ENCODE measurements at places on chromosomes 13 and 19.

DNA sequence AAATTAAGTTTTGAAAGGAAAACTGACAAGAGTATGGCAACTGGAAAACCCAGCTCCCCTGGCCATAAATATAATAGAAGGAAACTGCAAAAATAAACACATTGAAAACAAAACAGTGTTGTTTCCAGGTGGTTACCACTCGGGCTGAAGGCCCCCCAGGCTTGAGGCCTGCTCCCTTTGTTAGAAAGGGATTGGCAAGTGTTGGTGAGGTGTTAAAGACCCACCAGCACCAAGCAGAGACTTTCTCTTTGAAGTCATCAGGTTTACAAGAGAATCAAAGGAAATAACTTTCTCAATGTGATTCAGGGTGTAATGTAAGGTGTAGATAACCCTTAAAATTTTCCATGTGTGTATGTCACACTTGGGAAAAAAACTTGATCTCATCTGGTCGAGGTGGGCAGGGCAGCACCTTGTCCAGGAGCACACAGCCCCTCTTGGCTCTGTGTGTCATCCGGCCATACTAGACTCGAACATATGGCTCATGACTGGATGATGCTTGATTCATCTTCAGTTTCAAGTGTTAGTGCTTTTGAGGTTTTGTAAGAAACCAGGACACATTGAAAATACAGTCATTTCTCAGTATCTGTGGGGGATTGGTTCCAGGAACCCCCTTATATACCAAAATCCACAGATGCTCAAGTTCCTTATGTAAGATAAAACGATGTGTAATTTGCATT is 7.8 kb downstream of the ACTN4 start:
- H3K4me3 ChIP-seq = no peak overlapping the region
- H3K27me3 ChIP-seq = no peaks in the 10 kb centered on the region
- no peak overlapping the region for H3K27ac ChIP-seq
- DNase-seq = no peak
- peaks cover 67% of the 10 kb centered on the region for H3K36me3 ChIP-seq

DNA sequence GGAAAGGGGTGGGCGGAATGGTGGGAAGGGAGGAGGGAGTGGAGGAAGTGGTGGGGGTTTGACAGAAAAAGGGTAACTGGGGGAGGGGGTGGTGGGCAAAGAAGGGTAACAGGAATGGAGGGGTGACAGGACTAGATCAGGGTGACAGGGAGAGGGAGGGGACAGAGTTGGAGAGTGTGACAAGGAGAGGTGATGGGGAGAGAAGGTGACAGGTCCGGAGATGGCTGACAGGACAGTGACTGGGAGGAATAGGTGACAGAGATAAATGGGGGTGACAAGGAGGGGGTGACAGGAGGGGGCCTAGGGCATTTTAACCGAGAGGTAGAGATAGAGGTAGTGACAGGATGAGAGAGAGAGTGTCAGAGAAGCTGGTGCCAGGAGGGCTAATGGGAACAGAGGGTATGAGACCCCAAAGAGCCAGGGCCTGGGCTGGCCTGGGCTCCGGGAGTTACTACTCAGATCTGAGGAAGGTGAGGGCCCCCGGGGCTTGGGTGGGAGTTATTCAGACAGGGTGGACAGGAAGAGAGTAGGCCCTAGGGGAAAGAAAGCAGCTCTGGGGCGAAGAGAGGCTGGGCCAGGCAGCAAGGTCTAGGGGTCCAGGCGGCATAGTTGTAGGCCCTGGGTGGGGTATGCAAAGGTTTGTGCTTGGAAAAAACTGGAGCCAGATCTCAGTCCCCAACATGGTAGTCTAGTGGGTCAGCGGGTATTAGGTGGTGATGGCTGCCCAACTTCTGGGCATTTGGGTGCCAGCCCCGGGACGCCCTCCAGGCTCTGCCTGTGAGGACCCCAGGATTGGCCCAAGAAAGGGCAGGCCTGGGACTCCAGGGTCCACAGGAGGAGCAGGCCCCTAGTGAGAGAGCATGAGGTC is 660 bp downstream of the CIC start:
- no peaks in the 10 kb centered on the region for H3K27me3 ChIP-seq
- peaks cover 37% of the 10 kb centered on the region for H3K36me3 ChIP-seq
- H3K27ac ChIP-seq = peak overlapping the region; percentile 91
- H3K4me1 ChIP-seq = peaks cover 17% of the 10 kb centered on the region
- peak; percentile 39 for DNase-seq

GRCh38 chr13:79346300-79346914 is 59.6 kb downstream of the RBM26 start:
- no peaks in the 10 kb centered on the region for H3K4me1 ChIP-seq
- DNase-seq = no peak
- H3K27me3 ChIP-seq = no peaks in the 10 kb centered on the region
- peaks cover 78% of the 10 kb centered on the region for H3K36me3 ChIP-seq

- no peaks in the 10 kb centered on the region for H3K27me3 ChIP-seq
- H3K4me3 ChIP-seq = peak overlapping the region; percentile 41
- H3K36me3 ChIP-seq = no peaks in the 10 kb centered on the region
- H3K4me1 ChIP-seq = peaks cover 38% of the 10 kb centered on the region
- peak overlapping the region; percentile 95 for H3K27ac ChIP-seq
Observed at GRCh38 chr19:50333737-50334617, 4.8 kb upstream of the KCNC3 start.

- H3K27ac ChIP-seq = no peak overlapping the region
- peaks cover 11% of the 10 kb centered on the region for H3K36me3 ChIP-seq
- H3K27me3 ChIP-seq = no peaks in the 10 kb centered on the region
Observed at GRCh38 chr19:10898633-10899032, 27.3 kb downstream of the CARM1 start.

GRCh38 chr19:32387701-32388392 is 17.7 kb upstream of the DPY19L3 start:
- DNase-seq = no peak
- no peaks in the 10 kb centered on the region for H3K4me1 ChIP-seq
- H3K27ac ChIP-seq = no peak overlapping the region
- no peaks in the 10 kb centered on the region for H3K27me3 ChIP-seq

GRCh38 chr13:44415815-44416214 is 42.2 kb downstream of the SERP2 start:
- H3K27ac ChIP-seq = no peak overlapping the region
- H3K27me3 ChIP-seq = no peaks in the 10 kb centered on the region
- H3K36me3 ChIP-seq = no peaks in the 10 kb centered on the region
- H3K4me3 ChIP-seq = no peak overlapping the region
- peaks cover 8% of the 10 kb centered on the region for H3K4me1 ChIP-seq

- no peak overlapping the region for H3K27ac ChIP-seq
- H3K27me3 ChIP-seq = no peaks in the 10 kb centered on the region
- no peaks in the 10 kb centered on the region for H3K36me3 ChIP-seq
- H3K4me3 ChIP-seq = no peak overlapping the region
- H3K4me1 ChIP-seq = no peaks in the 10 kb centered on the region
Observed at GRCh38 chr13:75395066-75395465, 86.9 kb downstream of the TBC1D4 start.

DNA sequence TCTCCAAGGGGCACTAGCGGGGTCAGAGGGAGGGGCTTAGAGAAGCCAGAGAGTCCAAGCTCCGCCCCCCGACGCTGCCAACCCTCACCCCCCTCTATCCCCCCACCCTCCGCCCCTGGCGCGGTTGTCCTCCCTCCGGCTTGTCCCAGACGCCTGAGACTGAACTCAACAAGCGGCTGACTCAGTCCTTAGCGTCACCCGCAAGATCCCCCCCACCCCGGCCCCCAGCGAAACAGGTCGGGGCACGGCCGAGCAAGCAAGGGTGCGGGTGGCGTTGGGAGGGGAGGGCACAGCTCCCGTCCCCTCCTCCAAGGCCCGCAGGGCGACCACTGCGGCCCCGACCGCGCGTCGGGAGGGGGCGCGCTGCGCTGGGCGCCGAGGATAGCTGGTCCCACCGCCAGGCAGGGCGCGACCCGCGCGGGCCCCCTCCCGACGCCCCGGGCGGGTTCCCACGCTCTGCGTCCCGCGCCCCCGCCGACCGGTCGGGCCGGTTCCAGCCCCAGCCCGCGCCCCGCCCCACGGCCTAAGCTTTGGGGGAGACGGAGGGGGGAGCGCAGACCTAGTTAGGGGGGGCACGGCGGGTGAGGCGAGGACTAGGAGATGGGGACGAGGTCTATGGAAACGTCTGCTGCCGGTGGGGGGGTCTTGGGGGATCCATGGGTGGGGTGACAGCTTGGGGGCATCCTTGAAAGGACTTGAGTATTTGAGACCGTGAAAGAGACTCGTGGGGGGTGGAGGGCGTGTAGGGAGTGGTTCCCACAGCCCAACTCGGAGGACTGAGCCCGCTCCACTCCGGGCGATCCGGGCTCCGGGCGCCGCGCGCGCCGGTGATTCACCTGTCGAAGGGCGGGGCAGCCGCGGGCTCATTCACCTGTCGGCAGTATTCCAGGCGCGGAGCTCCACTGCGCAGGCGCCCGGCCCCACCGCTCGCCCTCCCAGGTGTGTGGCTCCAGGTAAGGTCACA is 5.1 kb downstream of the NOTCH3 start:
- H3K36me3 ChIP-seq = no peaks in the 10 kb centered on the region
- no peaks in the 10 kb centered on the region for H3K4me1 ChIP-seq
- no peak overlapping the region for H3K27ac ChIP-seq
- H3K4me3 ChIP-seq = no peak overlapping the region
- no peak for DNase-seq

- H3K4me1 ChIP-seq = no peaks in the 10 kb centered on the region
- H3K4me3 ChIP-seq = no peak overlapping the region
- no peak for DNase-seq
- H3K36me3 ChIP-seq = no peaks in the 10 kb centered on the region
Observed at GRCh38 chr13:20378721-20379120, 146.6 kb upstream of the GJB6 start.

DNA sequence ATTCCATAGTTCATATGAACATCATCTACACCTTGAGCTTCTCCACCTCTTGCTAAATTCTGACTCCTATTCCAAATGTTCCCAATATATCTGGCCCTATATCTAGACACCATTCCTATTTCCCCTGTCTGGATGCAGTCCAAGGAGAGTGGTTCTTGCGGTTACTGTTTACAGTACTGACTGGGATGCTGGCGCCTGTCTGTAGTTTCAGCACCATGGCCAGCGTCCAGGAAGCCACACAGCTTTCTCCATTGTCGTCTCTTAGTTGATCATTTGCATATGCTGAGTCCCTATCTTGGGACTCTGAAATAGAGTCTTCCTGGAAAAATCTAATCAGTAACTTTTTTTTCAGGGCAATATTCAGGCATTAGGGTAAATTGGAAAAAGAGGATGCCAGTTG is 14.9 kb downstream of the LAIR2 start:
- peak; percentile 77 for DNase-seq
- no peaks in the 10 kb centered on the region for H3K36me3 ChIP-seq
- no peak overlapping the region for H3K4me3 ChIP-seq
- 0 out of 2 replicates have a peak, but pooled peaks cover 3% of the 10 kb centered on the region for H3K4me1 ChIP-seq
- no peaks in the 10 kb centered on the region for H3K27me3 ChIP-seq

- no peak for DNase-seq
- no peak overlapping the region for H3K27ac ChIP-seq
- H3K27me3 ChIP-seq = no peaks in the 10 kb centered on the region
- H3K4me3 ChIP-seq = no peak overlapping the region
Observed at GRCh38 chr19:51462276-51462675, 4.0 kb upstream of the SIGLEC8 start.

- DNase-seq = no peak
- H3K27me3 ChIP-seq = no peaks in the 10 kb centered on the region
- no peaks in the 10 kb centered on the region for H3K36me3 ChIP-seq
- no peak overlapping the region for H3K27ac ChIP-seq
- H3K4me3 ChIP-seq = no peak overlapping the region
- H3K4me1 ChIP-seq = no peaks in the 10 kb centered on the region
Observed at GRCh38 chr19:56566904-56567273, 379 bp upstream of the ZNF470 start.

- peak overlapping the region; percentile 81 for H3K27ac ChIP-seq
- DNase-seq = no peak
- H3K36me3 ChIP-seq = peaks cover 25% of the 10 kb centered on the region
- H3K4me1 ChIP-seq = peaks cover 21% of the 10 kb centered on the region
- H3K27me3 ChIP-seq = no peaks in the 10 kb centered on the region
Observed at GRCh38 chr19:54160854-54161253, 1.3 kb upstream of the LENG1 start.

- no peak overlapping the region for H3K27ac ChIP-seq
- no peaks in the 10 kb centered on the region for H3K27me3 ChIP-seq
- H3K4me1 ChIP-seq = no peaks in the 10 kb centered on the region
- no peak overlapping the region for H3K4me3 ChIP-seq
Observed at GRCh38 chr13:107512551-107512950, 702.8 kb downstream of the LIG4 start.

DNA sequence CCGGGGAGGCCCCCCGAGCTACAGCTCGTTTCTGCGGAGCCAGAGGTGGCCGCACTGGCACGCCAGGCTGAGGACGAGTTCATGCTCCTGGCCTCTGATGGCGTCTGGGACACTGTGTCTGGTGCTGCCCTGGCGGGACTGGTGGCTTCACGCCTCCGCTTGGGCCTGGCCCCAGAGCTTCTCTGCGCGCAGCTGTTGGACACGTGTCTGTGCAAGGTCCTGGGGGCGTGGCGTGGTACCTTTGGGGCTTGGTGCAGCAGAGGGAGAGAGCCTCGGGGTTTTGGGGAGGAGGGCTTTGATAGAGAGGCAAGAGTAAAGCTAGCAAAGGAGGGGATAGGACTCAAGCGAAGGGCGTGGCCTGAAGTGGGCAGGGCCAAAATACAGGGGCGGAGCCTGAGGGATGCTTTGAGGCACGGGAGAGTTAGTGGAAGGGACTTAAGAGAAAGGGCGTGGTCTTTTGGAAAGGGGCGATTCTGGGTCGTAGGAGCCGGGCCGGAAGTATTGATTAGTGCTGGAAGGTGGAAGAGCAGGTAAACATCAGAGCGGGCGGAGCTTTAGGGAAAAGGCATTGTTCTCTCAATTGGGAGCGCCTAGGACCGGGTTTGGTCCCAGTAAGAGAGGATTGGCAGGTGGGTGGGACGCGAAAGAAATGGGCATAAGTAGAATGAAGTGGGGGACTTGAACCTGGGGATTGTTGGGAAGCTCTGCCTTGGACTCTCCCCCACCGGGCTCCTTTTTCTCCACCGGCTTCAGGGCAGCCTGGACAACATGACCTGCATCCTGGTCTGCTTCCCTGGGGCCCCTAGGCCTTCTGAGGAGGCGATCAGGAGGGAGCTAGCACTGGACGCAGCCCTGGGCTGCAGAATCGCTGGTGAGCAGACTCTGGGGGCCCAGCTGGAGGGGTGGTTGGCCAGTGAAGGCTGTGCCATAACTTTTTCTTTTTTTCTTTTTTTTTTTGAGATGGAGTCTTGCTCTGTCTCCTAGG is 1.2 kb downstream of the PPM1N start:
- H3K27me3 ChIP-seq = peaks cover 13% of the 10 kb centered on the region
- H3K27ac ChIP-seq = no peak overlapping the region
- DNase-seq = peak; percentile 70
- no peaks in the 10 kb centered on the region for H3K36me3 ChIP-seq
- no peak overlapping the region for H3K4me3 ChIP-seq
- peaks cover 60% of the 10 kb centered on the region for H3K4me1 ChIP-seq

Measured in K562 (cell line).